ENCODE measurements at places on chromosomes 6 and 20.

- no peak for DNase-seq
Measured at GRCh38 chr20:43919686-43920403, 5.2 kb downstream of the TOX2 start.

DNA sequence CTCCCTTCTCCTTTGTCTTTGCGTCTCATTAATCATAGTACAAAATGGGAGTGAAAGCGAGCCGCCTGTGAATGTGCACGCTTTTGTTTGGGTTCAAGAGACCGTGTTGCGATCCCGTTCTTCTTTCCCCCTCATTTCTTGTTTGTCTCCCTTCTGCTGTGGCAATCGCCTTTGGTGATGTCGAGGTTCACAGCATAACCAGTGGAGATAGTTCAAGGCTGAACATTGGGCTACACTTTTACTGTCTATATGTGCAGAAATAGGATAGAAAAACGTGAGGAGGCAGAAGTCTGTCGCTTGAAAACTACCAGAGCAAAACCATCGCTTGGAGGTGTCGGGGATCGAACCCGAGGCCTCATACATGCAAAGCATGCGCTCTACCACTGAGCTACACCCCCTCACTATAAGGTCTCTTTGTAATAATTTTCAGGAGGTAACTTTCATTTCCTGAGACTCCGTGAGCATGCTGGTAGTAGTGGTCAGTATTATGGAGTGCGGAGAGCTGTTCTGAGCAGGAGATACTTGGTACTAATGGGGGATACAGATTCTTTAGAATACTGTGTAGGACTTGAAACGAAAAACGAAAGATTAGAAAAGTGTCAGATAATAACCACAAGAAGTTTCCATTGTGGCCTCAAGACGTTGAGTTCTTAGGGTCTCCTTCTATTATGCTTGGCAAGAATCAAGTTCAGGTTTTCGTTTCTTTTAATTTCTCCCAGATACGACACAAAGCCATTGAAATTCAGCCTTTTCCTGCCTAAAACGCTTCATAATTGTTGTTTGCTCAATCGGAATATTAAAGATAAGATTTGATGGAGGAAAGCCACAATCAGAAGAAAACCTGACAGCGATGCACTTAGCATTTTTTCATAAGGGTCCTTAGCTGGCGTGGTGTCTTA lies 106.6 kb downstream of the TRIM27 start:
- DNase-seq = no peak

- DNase-seq = no peak
Measured at GRCh38 chr6:119533603-119534279, 184.2 kb upstream of the MAN1A1 start.

DNA sequence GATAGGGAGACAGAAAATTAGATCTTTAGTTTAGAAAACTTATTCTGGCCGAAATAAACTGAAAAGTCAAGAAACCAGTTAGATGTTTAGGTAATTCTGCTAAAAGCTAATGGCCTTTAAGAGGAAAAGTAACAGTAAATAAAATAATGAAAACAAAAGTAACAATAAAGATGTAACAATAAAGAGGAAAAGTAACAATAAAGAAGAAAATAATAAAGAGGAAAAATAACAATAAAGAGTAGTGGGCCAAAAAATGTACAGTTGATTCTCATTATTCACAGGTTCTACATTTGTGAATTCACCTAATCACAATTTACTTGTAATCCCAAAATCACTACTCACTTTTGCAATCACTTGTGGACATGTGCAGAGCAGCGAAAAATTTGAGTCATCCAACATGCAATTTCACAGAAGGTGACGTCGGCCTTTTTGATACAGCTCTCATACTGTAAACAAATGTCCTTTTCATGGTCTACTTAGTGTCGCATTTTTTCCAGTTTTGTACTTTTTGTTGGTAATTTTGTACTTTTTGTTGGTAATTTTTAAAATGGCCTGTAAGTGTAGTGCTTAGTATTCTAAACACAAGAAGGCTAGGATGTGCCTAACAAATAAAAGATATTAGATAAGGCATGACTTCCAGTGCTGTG lies 24.0 kb downstream of the HBS1L start:
- DNase-seq = no peak

DNA sequence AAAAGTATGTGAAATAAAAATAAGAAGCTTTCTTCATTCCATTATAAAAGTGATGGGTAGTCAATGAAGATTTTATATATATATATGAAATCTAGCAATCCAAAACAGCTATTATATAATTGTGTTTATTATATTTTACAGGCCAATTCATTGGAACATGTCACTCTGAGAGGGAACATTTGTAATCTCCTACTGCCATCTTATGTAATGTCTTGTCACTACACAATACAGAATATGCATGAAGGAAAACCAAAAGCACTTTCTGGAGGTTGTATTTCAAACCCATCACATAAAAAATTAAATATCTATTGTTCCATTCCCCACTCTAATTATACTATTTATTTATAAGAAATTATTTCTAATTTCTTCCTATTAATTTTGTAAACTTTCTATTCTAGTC lies 31.5 kb upstream of the IRAK1BP1 start:
- no peak for DNase-seq

DNA sequence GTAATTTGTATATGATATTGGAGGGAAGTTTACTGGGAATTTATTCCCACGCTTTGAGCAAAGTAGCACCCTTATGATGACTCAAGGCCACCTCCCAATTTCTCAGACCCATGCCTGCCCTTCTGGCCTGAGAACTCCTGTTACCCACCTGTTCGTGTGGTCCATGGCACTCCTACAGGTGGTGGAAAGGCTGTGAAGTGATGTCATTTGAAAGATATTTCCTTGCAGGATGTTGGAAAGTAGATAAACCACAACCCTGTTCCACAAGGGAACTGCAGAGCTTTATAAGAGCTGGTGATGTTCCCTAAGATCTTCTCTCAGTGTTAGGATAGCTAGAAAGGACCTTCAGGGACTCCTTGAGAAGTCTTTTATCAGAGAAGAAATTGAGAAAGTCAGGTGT lies 70.5 kb downstream of the ADGRG6 start:
- no peak for DNase-seq

DNA sequence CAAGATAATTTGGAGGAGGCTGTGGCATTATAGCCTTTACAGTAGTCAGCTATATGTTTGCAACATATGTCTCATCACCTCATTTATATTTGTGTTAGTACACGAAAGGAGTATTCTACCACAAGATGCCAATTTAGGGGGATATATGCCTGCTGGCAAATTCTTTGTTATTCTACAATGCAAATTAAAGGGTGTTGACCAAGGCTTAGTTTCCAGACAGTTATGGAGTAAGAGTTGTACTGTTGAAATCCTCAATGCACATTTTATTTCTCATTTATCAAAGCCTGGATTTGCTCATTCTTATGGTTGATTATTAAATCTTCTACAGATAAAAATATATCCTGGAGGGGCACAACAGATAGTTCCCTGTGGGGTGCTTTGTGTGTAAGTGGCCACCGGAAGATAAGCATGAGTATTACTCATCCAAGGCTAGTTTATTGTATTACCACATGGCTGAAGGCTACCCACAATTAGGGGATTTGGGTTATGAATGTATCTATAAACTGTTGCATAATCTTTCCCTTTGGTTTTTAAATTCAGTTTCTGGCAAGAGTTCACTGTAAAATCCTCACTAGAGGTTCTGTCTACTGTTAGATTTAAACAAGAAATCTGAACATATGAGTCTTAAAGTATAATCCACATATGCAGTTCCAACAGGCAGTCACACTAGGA lies 9.0 kb downstream of the CST9 start:
- DNase-seq = no peak

DNA sequence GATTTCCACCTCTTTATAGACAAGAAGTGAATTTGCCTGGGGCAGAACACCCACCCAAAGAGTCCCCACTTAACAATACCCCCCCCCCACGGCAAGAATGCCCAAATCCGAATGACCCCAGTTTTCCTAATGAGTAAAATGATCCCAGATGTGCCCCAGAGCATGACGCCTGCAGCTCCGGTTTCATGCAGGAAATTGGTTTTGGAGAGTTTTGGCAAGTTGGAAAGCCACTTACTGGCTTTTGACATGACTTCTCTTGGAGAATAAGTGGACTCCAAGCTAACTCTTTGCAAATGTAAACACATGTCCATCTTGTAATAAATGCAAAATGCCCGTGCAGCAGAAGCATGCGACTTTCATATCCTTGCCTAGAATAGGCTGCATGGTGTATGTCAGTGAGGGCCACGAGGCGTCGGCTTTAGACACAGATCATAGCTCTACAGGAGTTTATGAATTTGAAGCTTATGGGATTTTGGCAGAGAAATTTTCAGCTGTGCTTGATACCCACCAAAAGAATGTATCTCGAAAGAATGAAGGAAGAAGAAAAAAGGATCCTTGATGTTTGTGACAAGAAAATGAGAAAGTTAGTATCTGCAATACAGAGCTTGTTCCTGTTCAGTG lies 24.2 kb downstream of the EDN3 start:
- no peak for DNase-seq

All from stimulated activated CD4-positive, alpha-beta T cell treated with anti-CD3 and anti-CD28 coated beads, Interleukin-15, amount 100 ng/mL, for 48 hours (primary cell).